ENCODE measurements at places on chromosomes 3 and 15.
A peak's percentile ranks its signal among the peaks of the same experiment; 100 is the strongest.

GRCh38 chr3:143122089-143122430 is 2.5 kb downstream of the CHST2 start:
- no peak for DNase-seq

DNA sequence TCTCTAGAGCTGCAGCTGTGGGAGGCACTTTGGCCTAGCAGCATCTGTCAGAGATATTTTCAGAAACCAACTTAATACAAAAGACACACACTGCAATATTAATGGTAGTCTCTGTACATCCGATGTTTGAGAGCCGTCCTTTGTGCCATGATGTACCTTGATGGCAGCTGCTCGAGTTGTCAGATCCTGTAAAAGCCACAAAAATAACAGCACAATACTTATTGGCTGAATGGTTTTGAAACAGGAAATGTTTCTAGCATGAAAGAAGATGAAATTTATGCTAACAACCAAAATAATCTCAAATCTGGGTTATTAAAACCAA is 445.5 kb upstream of the TBL1XR1 start:
- no peak for DNase-seq

GRCh38 chr15:73965094-73965757 is 26.9 kb downstream of the STOML1 start:
- DNase-seq, result no peak

DNA sequence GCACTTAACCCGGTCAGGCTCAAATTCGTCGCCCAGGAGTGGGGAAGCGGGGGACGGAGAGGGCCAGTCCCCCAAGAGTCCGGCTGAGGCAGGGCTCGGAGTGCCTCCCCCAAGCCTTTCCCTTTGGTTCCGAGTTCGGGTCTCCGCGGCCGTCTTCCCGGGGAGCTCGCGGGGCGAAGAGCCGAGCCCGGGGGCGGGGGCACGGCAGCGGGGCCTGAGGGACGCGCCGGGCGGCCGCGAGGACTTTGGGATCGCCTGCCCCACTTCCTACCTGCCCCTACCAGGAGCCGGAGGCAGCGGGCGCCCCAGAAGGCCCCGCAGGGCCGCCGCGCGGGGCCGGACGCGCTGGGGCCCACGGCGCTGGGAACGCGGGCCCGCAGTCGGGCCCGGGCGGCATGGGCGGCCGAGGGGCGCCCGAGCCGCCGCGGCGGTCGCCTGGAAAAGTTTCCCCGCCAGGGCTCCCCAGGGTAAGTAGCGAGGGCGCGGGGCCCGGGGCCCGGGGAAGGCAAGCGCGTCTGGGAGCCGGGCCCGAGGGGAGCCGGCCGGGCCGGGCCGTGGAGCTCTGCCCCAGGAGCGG is 2.8 kb downstream of the FURIN start:
- peak; percentile 56 for DNase-seq

DNA sequence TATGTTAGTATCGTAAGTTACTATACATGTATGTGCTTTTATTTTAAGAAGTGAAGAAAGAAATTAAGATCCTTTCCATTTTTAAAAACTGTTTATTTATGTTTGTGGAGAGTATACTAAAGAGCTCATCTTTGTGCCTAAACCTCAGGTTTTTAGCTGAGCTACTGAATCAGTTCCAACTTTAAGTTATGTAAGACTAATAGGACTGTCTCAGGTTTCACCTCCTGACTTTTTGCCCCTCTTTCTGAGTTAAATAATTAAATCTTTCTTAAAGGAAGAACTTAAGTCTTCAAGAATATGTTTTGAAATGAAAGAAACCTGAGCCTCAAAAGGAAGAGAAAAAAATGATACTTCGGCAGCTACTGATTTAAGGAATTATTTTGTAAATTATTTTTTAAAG is 2.6 kb downstream of the SLMAP start:
- no peak for DNase-seq

GRCh38 chr3:100265016-100265415 is 4.2 kb downstream of the TBC1D23 start:
- no peak for DNase-seq

DNA sequence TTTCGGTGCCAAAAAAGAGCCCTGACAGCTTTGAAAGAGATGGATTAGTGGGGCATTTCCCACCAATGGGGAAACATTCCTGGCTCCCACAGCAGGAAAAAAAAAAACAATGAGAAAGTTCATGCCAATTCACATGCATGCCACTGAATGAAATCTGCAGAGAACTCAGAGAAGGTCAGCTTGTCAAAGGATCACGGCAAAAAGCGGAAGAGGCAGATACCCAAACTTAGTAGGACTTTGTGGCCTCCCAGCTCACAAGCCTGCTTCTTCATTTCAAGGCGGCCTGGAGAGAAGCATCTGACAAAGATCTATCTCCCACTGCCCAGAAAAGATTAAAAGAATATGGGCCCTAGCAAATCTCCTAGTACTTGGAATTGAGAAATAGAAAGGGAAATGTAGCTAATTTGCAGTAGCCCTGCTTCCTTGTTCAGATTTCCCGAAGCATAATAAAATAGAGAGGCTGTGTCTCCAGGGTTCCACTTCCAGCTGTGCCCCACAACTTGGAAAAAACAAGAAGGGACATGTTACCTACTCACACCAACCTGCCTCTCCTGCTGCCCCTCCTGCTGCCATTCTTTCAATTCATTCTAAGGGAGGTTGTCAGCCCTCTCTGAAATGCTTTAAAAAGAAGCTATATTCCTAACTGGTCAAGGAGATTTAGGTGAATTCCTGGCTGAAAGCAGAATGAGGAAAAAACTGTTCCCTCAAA is 170.4 kb downstream of the FHIT start:
- DNase-seq, result no peak

DNA sequence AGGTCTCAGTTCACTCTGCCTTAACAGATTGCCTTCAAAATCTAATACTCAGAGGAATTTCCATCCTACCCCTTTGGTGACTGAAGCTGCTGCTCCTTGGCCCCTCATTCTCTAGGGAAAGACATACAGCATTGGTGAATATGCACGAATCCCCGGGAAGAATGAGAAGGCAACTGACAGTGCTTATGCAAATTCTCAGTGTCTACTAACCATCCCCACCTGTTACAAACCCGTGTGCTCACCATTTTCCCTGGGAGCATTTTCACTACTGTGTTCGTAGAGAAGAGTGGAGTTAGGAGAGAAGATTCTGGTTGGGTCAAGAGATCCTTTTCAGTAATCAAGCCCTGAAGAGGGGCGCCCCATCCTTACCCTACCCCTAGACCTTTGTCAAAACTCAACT is 37.7 kb downstream of the SYNM start:
- no peak for DNase-seq

- DNase-seq, result no peak
Measured at GRCh38 chr3:68706096-68706495, 226.3 kb downstream of the TAFA4 start.

- no peak for DNase-seq
Measured at GRCh38 chr3:14553871-14554270, 13.7 kb upstream of the GRIP2 start.

DNA sequence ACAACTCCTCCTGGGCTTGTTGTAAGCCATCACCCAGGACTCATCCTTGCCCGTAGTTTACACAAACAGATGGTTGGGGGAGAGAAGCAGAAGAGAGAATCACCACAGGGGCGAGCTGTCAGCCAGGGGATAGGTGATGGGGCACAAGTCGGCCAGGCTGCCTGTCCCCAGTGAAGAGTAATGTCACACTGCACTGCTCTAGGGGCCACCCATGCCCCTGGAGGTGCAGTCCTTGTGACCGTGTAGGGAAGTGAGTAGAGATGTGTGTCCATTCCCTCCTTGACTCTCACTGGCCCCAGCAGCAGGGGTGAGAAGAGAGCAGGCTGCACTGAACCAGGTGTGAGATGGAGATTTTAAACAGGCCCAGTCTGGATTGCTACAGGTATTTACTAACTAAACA is 17.1 kb upstream of the PRSS50 start:
- DNase-seq, result no peak

DNA sequence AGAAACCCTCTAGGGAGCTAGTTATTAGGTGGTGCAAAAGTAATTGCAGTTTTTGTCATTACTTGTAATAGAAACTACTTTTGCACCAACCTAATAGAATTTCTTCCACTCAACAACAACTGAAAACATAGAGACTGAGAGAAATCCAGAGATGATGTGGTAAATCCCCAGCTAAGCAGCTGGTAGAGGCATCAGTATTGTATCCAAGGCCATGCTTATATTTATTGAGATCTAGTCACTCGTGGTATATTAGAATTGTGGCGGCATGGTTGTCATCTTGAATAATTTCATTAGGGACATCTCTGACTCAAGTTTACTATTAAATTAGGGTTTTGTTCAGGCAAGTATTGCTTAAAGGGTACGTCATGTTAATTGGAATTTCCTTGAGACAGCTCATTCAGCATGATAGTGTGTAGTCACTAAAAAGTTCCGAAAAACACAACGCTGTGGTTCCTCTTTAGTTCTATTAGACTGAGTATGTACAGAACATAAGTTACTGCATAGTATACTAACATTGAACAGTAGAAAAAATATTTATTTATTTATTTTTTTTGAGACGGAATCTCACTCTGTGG is 35.3 kb downstream of the PAK2 start:
- DNase-seq, result peak; percentile 49

GRCh38 chr15:72998226-72998625 is 54.0 kb upstream of the NEO1 start:
- no peak for DNase-seq

- no peak for DNase-seq
Measured at GRCh38 chr3:159451067-159451466, 537.6 kb upstream of the IL12A start.

DNA sequence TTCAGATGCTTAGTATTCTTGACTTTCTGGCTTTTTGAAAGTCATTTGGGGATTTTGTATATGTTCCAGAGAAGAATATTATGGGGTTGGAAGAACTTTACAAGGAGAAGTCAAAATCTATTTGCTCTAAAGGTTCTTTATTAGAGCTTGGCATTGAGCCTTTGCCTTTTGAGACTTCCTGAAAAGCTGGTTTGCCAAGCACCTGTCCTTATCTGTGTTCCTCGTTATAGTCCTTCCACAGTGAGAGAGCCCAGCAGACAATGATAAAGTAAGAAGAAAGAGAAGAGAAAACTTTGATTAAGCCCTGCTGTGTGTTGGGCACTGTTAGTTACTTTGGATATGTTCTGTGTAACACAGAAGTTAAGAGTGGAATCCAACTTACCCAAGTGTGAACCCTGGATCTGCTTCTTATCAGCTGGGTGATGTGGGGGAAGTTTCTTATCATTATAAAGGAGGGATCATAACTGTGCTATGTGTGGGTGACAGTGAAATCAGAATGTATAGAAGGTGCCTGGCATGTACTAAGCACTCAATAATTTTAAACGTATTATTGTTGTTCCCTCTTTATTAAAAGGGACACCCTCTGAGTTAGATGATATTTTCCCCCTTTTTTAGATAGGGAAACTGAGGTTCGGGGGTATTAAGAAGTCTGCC is 44.3 kb upstream of the POLR2M start:
- DNase-seq, result no peak

DNA sequence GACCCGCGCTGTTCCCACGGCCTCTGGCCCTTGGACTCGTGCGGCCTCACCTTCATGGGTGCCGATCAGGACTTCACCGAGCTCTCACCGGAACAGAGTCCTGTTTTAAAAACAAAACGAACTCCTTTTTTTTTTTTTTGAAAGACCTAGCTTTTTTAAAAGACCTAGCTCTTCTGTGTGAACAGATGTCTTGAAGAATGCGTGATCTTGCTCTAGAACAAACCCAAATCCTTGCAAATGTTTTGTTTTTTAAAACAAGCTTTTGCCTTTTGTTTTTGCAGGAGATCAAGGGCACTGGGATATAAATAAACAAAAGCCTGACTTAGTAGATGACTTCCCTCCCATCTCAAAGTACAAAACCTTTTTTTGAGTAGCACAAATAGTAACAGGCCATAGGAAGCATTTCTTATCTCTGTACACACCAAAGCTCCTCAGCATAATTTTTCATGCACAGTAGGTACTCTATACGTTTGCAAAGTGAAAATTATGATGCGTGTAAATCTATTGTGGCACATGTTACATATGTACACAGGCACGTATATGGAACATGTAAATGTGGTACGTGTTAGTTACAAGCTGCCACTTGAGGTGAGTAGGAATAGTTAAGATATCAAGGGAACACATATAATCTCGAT is 1.1 kb upstream of the MSL2 start:
- DNase-seq, result no peak

GRCh38 chr15:66670175-66670574 is 31.9 kb upstream of the SMAD6 start:
- no peak for DNase-seq

GRCh38 chr3:181417748-181418147 is 294.0 kb upstream of the SOX2 start:
- DNase-seq, result no peak

GRCh38 chr3:37905987-37906674 is 44.5 kb downstream of the CTDSPL start:
- peak; percentile 9 for DNase-seq

- DNase-seq, result no peak
Measured at GRCh38 chr3:42023380-42023779, 61.5 kb upstream of the ULK4 start.

DNA sequence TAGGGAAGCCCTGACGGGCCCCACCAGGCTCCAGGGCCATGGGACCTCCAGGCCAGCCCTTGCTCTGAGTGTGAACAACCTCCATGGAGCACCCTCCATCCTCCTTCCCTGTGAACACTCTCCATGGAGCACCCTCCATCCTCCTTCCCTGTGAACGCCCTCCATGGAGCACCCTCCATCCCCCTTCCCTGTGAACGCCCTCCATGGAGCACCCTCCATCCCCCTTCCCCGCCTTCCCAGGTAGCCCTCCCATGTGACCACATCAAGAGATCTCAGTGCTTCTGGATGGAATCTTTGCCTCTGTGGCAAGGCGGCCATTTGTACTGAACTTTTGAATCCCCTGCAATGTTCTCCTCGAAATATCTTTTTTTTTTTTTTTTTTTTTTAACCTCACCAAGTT is 66.5 kb downstream of the CHSY1 start:
- no peak for DNase-seq

DNA sequence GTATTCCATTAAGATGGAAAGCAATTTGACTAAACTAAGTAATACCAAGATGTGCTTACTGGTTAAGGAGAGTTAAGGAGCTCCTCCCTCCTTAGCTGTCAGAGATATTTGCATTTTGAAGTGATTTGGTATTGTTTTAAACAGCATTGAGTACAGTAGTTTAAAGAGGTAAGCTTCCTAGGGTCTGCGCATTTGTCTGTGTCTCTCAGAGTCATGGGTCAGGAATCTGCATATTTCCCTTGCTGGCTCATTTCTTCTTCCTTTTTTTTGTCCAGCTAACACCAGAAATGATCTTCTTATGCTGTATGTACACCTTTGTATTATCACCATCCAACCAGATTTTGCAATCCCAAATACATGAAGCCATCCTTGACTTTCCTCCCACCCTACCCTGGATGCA is 163.0 kb upstream of the BFSP2 start:
- no peak for DNase-seq

- peak; percentile 51 for DNase-seq
Measured at GRCh38 chr3:68876112-68876713, 56.1 kb downstream of the TAFA4 start.

GRCh38 chr3:53079791-53080555 is 34.1 kb upstream of the SFMBT1 start:
- DNase-seq, result no peak

DNA sequence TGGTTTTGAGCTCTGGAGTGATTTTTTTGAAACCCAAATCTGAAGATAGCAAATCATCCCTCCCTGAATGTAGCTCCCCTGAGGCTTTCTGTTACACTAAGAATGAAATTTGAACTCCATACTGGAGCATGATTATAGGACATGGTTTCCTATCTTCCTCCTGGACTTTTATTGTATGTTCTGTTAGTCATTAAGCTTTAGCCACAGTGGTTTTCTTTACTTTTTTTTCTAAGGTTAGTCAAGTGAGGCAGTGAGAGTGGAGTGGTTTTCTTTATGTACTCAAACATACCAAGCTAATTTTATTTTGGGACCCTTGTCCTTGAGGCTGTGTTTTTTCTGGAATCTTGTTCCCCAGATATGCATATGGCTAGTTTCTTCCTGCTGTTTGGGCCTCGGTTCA is 55.2 kb upstream of the FRMD4B start:
- DNase-seq, result no peak

Data from A673 (cell line).